ENCODE measurements at places on chromosomes 12 and 14. TPM values are rescaled to one million over a fixed set of nuclear protein-coding genes. Genes with fewer than 3 reads are reported as not detected.

Gene CLEC1A
- total RNA-seq, result 22.5 TPM

DNA sequence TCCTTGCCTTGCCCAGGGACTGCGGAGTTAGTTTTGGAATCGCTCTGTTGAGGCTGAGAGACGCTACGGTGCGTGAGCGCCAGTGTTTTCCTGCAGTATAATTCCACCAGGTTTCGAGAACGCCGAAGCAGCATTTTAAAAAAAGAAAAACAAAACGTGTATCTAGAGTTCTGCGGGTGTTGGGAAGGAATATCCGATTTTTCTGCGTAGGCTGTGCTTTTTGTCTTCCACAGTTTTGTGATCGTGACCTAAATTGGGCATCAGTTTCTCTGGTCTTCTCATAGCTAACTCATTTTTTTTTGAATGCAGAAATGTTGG lies 778 bp downstream of the DNM1L start:
- H3K27ac ChIP-seq, result peak overlapping the region; percentile 29
- H3K36me3 ChIP-seq, result no peaks in the 10 kb centered on the region
- peak overlapping the region; percentile 74 for H3K4me3 ChIP-seq
- H3K27me3 ChIP-seq, result no peaks in the 10 kb centered on the region
- H3K4me1 ChIP-seq, result peaks cover 11% of the 10 kb centered on the region

- H3K36me3 ChIP-seq, result no peaks in the 10 kb centered on the region
- no peak overlapping the region for H3K4me3 ChIP-seq
- DNase-seq, result no peak
- no peak overlapping the region for H3K27ac ChIP-seq
Observed at GRCh38 chr12:22406627-22407026, 72.1 kb upstream of the ST8SIA1 start.

GRCh38 chr12:47504775-47505446 lies 200.9 kb downstream of the RPAP3 start:
- H3K36me3 ChIP-seq, result no peaks in the 10 kb centered on the region
- no peak overlapping the region for H3K4me3 ChIP-seq
- no peaks in the 10 kb centered on the region for H3K27me3 ChIP-seq
- peak overlapping the region; percentile 15 for H3K27ac ChIP-seq

DNA sequence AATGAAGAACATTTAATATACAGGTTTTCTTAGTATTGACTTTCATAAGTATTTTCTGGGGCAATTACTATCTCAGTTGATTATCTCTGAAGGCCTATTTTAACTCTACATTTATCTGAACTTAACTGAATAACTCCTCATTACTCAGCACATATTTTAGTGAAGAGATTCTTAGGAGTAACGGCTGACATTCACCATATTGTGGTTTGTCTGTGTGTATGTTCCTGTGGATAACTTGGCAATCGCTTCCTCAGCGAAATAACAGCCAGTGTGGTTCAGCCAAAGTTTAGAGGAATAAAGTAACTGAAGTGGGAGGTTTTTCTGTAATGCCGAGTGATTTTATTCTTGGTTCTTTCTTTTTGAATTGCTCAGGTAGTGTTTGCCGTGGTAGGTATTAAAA lies 168.0 kb downstream of the RAD51B start:
- no peak overlapping the region for H3K27ac ChIP-seq
- no peaks in the 10 kb centered on the region for H3K4me1 ChIP-seq
- DNase-seq, result no peak

Data from endothelial cell of umbilical vein (primary cell).